Naive B cell (primary cell): ENCODE measurements at places on chromosomes 11 and 22.

GRCh38 chr11:22244986-22245592, 52.2 kb downstream of the ANO5 start:
- DNase-seq, result peak; percentile 6

DNA sequence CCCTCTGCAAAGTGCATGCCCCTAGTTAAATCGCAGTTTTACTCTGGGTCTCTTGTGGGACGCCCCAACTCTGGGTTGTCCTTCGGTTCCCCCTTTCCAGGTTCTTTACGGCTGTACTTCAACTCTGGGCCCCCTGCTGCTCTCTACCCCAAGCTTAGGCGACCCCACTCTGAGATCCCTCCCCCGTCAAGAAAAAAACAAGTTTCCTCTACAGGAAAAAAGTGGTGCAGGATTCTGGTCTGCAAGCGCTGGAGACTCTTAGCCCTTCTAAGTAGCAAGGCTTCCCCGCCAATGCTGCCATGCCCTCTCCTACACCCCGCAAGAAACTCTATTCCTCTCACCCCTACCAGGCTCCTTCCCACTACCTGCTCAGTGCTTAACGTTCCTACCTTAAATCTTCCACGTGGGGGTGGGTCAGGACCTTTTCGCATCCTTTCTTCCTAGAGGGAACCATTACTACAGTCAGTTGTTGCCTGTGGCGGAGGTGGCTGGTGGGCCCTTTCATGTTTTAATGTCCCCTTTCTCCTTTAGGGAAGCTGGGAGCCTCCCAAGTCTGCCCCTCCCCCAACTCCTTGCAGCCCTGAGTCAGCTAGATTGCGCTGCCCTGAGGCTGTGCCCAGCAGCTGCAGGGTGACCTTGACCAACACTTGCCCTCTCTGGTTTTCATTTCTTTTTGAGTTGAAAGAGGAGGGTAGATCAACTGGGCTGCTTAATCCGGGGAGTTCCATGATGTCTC, 1.4 kb downstream of the NEFH start:
- DNase-seq, result no peak

DNA sequence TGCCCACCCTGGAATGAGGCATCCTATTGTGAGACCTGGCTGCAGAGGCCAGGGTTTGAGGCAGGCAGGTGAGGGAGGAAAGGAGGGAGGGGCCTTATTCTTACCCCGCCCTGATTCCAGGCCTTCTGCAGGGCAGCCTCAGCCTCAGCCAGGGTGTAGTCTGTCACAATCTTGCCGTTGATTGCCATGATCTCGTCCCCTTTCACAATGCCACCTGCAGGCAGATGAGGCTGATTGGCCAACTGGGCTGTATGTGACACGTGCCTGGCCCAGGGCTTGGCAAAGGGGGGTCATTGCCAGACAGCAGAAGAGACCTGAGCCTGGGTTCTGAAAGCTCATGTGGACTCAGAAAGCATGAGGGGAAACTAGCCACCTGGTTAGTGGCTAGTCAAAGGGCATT, 21.4 kb upstream of the ABCC8 start:
- DNase-seq, result no peak

DNA sequence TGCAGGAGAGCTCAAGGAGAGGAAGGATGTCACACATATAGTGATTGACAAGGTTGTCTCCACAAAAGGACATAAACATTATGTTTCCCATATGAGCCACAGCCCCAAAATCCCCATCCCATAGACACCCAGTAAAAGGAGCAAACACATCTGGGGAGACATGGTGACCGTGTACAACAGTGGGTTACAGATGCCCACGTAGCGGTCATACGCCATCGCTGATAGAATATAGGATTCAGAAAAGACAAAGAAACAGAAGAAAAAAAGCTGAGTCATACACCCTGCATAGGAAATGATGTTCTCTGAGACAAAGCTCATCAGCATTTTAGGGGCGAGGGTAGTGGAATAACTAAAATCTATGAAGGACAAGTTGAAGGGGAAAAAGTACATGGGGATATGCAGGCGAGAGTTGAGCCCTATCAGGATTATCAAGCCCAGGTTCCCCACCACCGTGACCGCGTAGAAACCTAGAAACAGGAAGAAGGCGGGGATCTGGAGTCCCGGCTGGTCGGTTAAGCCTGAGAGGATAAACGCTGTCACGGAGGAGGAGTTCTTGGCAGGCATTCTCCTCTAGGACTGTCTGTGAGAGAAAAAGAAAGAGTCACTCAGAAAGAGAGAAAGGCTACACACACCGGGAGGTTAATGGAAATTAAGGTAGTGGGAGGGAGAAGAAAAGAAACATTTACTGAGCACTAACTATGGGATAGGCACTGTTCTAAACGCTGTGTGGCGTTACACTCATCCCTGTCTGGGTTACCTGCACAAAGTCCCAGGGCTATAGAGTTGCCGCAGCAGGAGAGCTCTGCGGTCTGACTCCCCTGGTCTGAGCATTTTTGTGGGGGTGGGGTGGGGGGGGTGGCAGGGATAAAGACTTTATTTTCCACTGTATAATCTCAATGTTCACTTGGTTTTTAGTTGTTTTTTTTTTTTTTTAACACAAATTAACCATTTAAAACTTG, 36.1 kb upstream of the OR8B8 start:
- no peak for DNase-seq

DNA sequence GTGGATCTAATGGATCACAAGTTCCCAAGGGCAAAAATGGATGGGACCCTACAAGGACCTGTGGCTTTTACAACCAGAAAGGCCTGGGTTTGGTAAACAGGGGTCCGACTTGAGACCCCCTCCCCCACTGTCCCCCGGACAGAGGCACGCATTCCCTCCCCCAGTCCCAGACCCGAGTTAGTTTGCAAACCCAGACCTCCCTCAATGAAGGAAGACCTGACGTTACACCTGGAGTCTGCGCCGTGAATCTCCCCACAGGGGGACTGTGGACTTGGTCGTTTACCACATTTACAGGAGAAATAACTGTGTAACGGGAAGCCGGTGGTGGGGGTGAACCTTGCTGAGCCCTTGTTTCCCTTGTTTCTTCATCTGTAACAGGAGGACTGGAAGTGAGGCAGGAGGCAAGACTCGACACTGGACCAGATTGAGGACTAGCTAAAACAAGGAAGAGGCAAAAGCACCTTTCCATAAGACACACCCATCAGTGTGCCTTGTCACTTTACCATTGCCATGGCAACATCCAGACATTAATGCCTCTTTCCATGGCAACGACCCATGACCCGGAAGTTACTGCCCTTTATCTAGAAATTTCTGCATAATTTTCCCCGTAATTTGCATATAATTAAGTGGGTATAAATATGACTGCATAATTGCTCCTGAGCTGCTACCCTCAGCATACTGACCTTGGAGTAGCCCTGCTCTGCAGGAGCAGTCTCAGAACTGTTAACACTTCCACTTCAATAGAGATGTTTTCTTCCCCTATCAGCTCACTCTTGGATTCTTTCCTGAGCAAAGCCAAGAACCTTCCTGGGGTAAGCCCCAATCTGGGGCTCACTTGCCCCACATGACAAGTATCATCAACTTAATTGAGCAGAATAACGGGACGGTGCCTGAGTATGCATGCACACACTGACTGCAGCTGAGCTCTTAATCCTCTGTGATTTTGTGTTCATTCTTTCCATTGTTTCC, 25.4 kb downstream of the PDGFB start:
- DNase-seq, result no peak

GRCh38 chr11:130478881-130479280, 30.4 kb downstream of the ADAMTS15 start:
- DNase-seq, result no peak

DNA sequence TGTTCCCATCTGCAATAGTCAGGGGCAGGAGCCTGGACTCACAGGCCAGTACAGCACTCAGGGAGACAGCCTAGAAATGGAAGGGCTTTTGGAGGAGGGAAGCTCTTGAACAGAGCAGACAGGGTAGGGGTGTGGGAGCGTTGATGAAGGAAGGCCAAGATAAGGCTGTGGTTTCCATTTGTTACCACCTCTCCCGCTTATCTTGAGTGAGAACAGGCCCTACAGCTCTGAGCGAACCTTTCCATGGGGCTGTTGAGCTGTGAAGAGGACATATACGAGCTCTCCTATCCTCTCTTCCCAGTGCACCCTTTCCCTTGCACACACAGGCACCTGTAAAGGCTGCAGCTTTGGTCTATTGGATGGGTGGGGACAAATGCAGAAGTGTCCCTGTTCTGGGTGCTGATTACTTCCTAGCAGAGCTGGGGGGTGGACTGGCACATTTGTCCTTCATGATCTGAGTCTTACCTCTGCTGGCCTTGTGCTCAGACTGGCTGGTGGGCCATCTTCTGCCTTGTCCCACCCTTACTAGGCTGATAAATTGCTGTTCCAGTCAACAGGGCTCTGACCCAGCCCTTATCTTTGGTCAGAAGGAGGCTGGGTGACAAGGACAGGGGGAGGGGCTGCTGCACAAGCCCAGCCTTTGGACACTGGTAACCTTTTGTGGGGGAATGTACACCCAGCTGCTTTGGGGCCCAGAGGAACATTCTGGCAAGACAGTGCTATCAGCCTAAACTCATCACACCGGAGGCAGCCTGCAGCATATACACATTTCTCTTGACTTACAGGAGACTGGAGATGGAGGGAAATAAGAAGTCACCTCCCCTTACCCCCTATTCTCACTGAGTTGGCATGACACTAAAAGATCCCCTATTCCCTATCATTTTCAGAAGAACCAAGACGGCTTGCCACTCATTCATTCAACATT, 80.1 kb upstream of the NNMT start:
- no peak for DNase-seq

DNA sequence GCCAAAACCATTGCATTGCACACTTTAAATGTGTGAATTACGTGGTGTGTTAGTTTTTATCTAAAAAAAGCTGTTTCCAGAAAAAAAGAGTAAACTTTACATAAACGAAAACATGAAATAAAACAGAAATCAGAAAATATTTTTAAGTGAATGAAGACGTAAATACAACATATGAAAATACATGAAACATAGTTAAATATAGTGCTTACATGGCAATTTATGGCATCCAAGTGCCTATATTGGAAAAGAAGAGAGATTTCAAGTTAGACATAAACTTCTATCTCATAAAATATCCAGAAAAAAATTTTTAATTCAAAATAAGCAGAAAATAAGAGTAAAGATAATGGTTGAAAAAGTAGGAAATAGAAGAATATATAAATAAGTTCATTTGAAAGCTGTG, 11.9 kb upstream of the OR8D2 start:
- DNase-seq, result no peak

DNA sequence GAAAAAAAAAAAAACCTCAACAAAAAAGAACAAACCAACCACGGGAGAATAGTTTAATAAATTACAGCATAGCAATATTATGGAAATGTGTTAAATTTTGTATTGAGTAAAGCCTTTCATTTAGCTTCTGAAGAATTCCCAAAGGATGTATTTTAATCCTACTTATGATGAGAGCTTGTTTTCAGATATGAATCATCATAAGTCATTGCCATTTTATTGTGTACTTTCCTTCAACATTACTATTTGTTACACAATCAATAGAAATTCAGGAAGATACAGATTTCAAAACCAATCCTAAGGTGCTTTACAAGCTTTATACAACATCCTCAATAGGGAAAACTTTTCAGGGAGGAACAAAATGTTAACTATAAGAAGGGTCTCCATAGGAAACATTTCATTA, 200.6 kb upstream of the CTSC start:
- no peak for DNase-seq

DNA sequence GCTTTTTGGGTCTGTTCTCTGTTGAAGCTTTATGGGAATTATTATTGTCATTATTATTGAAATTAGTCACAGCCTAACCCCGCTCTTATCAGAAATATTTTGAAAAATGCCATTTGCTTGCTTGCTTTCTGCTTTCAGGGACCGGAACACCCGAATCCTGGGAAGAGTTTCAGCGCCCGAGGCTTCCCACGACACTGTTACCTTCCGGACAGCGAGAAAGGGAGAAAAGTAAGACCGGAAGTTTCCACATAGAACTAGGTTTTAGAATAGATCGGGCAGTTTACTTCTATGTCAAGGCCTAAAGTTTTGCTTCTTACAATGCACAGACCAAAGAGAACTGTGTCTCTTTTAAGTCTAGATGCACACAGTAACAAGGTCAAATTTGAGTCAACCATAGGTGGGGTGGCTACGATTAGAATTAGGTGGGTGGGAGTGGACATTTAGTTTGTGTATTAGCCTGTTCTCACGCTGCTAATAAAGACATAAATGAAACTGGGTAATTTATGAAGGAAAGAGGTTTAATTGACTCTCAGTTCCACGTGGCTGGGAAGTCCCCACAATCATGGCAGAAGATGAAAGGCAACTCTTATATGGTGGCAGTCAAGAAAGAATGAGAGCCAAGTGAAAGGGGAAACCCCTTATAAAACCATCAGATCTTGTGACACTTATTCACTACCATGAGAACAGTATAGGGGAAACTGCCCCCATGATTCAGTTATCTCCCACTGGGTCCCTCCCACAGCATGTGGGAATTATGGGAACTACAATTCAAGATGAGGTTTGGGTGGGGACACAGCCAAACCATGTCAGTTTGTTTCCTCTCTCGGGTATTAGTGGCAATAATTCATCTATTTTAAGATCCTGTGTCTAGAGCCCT, 12.9 kb downstream of the MPEG1 start:
- DNase-seq, result peak; percentile 66

- no peak for DNase-seq
Measured at GRCh38 chr22:35226958-35227647, 30.2 kb upstream of the HMGXB4 start.

- DNase-seq, result no peak
Measured at GRCh38 chr11:44388828-44389657, 79.1 kb upstream of the ALX4 start.

- no peak for DNase-seq
Measured at GRCh38 chr11:92663539-92663938, 305.9 kb upstream of the MTNR1B start.

DNA sequence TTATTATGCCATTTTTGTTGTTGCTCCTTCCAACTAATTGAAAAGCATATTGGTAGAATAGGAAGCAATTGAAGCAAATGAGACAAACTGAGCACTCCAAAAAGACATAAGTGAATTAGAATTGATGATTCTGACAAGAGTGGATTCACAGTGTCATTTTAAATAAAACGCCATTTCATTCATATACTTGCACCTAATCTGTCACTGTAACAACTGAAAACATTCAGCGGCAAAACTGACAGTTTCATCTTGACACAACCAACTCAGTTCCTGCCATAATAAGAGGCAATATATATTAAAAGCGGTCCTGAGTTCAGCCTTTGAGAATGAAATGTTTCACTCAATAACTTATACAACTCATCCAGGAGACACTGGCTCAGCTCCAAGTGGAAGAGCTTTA, 306.8 kb downstream of the CNTN5 start:
- no peak for DNase-seq

GRCh38 chr11:7578276-7578955, 64.6 kb downstream of the PPFIBP2 start:
- no peak for DNase-seq

DNA sequence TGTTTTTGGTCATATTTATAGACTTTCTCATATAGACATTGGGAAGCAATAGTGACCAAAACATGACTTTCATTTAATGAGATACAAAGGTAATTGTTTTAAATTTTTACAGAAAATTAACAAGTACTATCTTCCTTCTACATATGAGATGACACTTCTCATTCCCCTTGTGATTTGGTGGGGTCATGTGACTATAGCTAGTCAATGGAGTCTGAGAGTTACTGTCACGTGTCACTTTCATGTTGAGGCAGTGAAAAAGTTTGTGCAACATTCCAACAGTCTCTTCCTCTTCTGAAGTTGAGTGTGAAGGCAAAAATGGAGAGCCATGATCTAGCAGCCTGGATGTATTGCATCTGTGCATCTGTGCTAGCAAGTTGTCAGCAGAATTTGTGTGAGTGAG, 618.3 kb upstream of the LRRC4C start:
- DNase-seq, result no peak
